ENCODE measurements at places on chromosomes 7 and 10.
A peak's percentile ranks its signal among the peaks of the same experiment; 100 is the strongest.

- H3K36me3 ChIP-seq, result no peaks in the 10 kb centered on the region
- no peak overlapping the region for H3K4me3 ChIP-seq
- no peaks in the 10 kb centered on the region for H3K27me3 ChIP-seq
- no peaks in the 10 kb centered on the region for H3K4me1 ChIP-seq
- H3K27ac ChIP-seq, result no peak overlapping the region
Measured at GRCh38 chr10:130844310-130844709, 467.2 kb downstream of the TCERG1L start.

DNA sequence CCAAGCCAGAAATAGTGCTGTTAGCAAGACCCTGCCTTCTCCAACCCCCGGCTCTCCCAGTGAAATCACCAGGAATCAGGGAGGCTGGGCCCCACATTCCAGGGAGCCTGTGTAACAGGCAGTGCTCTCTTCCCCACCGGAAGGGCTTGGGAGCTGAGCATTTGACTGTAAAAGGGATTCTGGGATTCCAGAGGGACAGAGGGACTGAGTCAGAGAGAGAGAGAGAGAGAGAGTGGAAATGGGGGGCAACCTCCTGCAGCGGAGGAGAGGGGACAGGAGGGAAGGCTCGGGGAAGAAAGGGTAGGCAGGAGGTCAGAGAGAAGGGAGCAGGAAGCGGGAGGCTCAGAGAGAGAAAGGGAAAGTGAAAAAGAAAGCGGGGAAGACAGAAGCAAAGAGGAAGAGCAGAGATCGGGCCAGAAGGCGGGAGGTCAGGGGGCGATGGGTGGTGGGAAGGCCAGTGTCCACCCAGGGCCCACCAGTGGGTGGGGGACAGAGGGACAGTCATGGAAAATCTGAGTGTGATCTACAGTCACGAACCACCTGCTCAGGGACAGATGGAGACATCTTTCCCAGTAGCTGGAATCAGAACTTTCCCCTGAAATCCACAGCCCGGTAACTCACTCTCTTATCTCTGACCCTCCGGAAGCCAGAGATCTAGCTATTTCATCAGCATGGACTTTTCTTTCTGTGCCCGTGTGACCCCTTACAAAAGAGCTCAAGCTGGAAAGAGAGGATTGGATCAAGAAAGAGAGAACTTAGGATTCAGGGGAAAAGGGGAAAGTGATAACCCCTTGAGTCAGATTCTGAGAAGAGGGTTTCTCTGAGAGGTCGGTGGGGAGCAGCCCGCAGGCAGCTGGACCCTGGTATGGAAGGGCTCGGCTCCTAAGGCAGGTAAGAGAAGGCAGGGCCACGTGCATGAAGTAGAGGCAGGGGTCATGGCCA, 4.6 kb upstream of the SERPINE1 start:
- no peak for DNase-seq
- peak overlapping the region; percentile 44 for H3K4me3 ChIP-seq
- peak overlapping the region; percentile 72 for H3K27ac ChIP-seq

DNA sequence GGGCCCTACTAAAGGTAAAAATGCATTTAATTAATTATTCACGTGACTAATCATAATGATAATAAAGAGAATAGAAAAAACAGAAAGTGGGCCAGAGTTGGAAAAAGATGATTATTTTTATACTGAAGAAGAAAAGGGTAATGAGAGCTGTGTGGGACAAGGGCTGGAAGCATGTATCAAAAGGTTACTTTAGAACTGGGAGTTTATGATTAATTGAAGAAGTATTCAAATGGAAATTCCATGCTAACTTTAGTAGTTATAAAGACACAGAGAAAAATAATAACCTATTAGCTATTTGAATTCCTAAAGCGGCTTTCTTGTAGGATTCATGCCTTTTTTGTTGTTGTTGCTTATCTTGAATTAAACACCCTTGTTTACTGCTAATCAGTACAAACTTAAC, 49.9 kb downstream of the MKX start:
- H3K27ac ChIP-seq, result no peak overlapping the region
- no peak for DNase-seq
- H3K4me3 ChIP-seq, result no peak overlapping the region
- H3K27me3 ChIP-seq, result peaks cover 11% of the 10 kb centered on the region
- H3K4me1 ChIP-seq, result no peaks in the 10 kb centered on the region

- no peaks in the 10 kb centered on the region for H3K36me3 ChIP-seq
- H3K4me1 ChIP-seq, result no peaks in the 10 kb centered on the region
- H3K4me3 ChIP-seq, result no peak overlapping the region
Measured at GRCh38 chr7:20193242-20193777, 23.9 kb downstream of the MACC1 start.

GRCh38 chr7:11750191-11750590, 81.8 kb downstream of the THSD7A start:
- no peaks in the 10 kb centered on the region for H3K36me3 ChIP-seq
- no peaks in the 10 kb centered on the region for H3K4me1 ChIP-seq
- no peak overlapping the region for H3K27ac ChIP-seq
- no peak for DNase-seq
- H3K27me3 ChIP-seq, result no peaks in the 10 kb centered on the region
- H3K4me3 ChIP-seq, result no peak overlapping the region

DNA sequence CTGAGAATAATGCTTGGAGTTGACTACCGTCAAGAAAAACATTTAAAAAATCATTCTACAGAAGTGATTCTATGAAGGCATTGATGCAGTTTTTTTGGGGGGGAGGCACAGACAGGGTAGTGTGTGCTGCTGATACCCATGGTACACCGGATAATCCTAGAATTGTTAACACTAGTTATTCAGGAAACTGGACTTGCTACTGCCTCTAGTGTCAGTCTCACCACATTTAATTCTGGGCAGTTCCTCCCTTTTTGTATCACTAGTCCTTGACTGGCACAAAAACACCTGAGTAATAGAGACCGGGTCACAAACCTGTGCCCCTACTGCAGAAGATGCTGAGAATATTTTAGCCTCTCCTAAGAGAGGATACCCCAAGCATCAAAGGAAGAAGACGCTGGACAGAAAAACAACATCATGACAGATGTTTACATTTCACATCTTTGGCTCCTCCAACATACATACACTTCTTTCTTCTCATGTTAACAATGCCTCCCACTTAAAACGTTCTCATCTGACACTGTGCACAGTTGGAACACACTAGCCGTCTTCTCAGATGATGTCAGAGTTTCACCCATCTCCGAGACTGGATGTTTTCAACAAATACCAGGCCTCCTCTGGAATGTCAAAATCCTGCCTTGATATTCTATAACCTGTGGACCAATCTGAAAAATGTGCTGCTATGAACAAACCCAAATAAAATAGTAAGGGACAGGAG, 13.1 kb upstream of the TCAF1 start:
- DNase-seq, result no peak
- H3K27ac ChIP-seq, result no peak overlapping the region
- H3K4me1 ChIP-seq, result no peaks in the 10 kb centered on the region

- peaks cover 3% of the 10 kb centered on the region for H3K4me1 ChIP-seq
- no peaks in the 10 kb centered on the region for H3K36me3 ChIP-seq
- H3K27me3 ChIP-seq, result peaks cover 48% of the 10 kb centered on the region
- H3K4me3 ChIP-seq, result no peak overlapping the region
- DNase-seq, result no peak
Measured at GRCh38 chr10:127903789-127904188, 3.1 kb upstream of the PTPRE start.

GRCh38 chr7:136741941-136742340, 126.5 kb upstream of the CHRM2 start:
- H3K27me3 ChIP-seq, result no peaks in the 10 kb centered on the region
- H3K4me3 ChIP-seq, result no peak overlapping the region
- no peaks in the 10 kb centered on the region for H3K4me1 ChIP-seq

- H3K27ac ChIP-seq, result peak within 1 kb of the TSS; percentile 91
- H3K27me3 ChIP-seq, result no peaks in the 10 kb centered on the region
- peak within 1 kb of the TSS; percentile 80 for H3K4me3 ChIP-seq
- DNase-seq, result peak; percentile 93
- H3K36me3 ChIP-seq, result peaks cover 2% of the 10 kb centered on the region
- peaks cover 32% of the 10 kb centered on the region for H3K4me1 ChIP-seq
Measured at GRCh38 chr7:143380646-143381426, at the start of gene ZYX. Gene ZYX (plus strand): TSS chr7:143381345. CDS start chr7:143381572, 227 bp downstream.

DNA sequence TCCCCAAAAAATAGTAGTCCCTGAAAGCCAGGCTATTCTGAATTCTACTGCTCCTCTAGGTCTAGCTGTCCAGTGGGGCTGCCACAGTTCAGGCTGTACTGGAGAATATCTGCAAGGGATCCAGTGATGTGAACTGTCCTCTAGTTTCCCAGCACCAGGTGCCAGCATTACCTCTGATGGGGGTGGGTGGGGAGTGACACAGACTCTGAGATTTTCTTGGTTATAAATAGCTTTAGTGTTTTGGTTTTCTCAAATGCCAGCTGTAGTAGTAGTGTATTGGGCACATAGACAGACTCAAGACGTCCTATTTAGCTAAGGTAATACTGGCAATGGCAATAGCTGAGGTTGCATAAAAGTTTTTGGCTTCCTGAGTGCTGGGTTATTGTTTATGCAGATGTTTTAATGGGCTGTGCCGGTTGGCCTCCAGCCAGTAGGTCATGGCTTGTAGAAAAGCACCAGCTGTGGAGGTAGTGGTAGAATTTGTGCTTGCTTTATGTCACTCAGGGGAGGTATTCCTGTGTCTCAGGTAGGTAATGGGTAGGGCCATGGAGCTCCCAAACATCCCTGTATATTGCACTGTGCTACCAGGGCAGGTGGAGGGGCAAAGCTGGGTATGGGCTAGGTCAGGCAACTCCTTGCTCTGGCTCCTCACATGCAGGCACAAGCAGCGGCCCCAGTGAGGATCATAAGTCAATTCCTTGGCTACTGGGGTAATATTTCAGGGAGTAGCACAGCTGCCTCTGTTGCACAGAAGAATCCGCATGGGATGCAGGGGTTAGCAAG, 338.7 kb upstream of the LRRTM3 start:
- no peaks in the 10 kb centered on the region for H3K27me3 ChIP-seq
- no peak for DNase-seq
- H3K36me3 ChIP-seq, result no peaks in the 10 kb centered on the region
- no peaks in the 10 kb centered on the region for H3K4me1 ChIP-seq

- no peak for DNase-seq
- H3K27me3 ChIP-seq, result no peaks in the 10 kb centered on the region
- no peak overlapping the region for H3K4me3 ChIP-seq
- H3K4me1 ChIP-seq, result no peaks in the 10 kb centered on the region
- no peak overlapping the region for H3K27ac ChIP-seq
Measured at GRCh38 chr7:144747936-144748335, 87.9 kb downstream of the TPK1 start.

GRCh38 chr7:100211342-100211780, 8.4 kb upstream of the PVRIG start:
- peaks cover 24% of the 10 kb centered on the region for H3K36me3 ChIP-seq
- no peaks in the 10 kb centered on the region for H3K27me3 ChIP-seq

- no peak for DNase-seq
- H3K36me3 ChIP-seq, result peaks cover 2% of the 10 kb centered on the region
- H3K4me1 ChIP-seq, result no peaks in the 10 kb centered on the region
- H3K4me3 ChIP-seq, result no peak overlapping the region
Measured at GRCh38 chr7:111518264-111518663, 44.0 kb downstream of the IMMP2L start.

GRCh38 chr7:147510923-147511322, 1079.6 kb upstream of the C7orf33 start:
- H3K27ac ChIP-seq, result no peak overlapping the region
- no peaks in the 10 kb centered on the region for H3K4me1 ChIP-seq
- H3K27me3 ChIP-seq, result no peaks in the 10 kb centered on the region
- DNase-seq, result no peak
- H3K4me3 ChIP-seq, result no peak overlapping the region

GRCh38 chr7:142767451-142767850, 3.3 kb upstream of the PRSS2 start:
- no peak for DNase-seq
- peaks cover 11% of the 10 kb centered on the region for H3K4me1 ChIP-seq
- H3K4me3 ChIP-seq, result no peak overlapping the region
- no peaks in the 10 kb centered on the region for H3K36me3 ChIP-seq
- H3K27me3 ChIP-seq, result peaks cover 5% of the 10 kb centered on the region

DNA sequence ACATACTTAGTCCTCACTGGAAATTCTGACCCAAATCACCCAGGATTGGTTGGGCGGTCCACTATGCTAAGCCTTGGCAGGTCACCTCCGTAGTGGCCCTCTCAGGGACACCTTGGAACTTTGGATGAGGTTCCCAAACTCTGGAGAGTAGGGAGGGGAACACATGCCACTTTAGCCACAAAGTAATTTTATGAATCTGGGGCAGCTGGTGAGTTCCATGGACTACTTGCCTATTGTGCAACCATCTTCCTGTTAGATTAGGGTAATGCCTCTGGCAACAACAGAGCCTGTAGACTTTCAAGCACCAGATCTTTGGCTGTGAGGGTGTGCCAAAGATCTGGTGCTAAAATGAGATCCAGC, 77.7 kb downstream of the ITGB8 start:
- no peaks in the 10 kb centered on the region for H3K27me3 ChIP-seq
- H3K36me3 ChIP-seq, result no peaks in the 10 kb centered on the region
- H3K4me3 ChIP-seq, result no peak overlapping the region
- DNase-seq, result no peak
- H3K4me1 ChIP-seq, result no peaks in the 10 kb centered on the region

GRCh38 chr10:60827791-60828488, 49.7 kb downstream of the CDK1 start:
- H3K4me1 ChIP-seq, result peaks cover 10% of the 10 kb centered on the region
- H3K36me3 ChIP-seq, result no peaks in the 10 kb centered on the region
- DNase-seq, result no peak
- H3K27ac ChIP-seq, result no peak overlapping the region

DNA sequence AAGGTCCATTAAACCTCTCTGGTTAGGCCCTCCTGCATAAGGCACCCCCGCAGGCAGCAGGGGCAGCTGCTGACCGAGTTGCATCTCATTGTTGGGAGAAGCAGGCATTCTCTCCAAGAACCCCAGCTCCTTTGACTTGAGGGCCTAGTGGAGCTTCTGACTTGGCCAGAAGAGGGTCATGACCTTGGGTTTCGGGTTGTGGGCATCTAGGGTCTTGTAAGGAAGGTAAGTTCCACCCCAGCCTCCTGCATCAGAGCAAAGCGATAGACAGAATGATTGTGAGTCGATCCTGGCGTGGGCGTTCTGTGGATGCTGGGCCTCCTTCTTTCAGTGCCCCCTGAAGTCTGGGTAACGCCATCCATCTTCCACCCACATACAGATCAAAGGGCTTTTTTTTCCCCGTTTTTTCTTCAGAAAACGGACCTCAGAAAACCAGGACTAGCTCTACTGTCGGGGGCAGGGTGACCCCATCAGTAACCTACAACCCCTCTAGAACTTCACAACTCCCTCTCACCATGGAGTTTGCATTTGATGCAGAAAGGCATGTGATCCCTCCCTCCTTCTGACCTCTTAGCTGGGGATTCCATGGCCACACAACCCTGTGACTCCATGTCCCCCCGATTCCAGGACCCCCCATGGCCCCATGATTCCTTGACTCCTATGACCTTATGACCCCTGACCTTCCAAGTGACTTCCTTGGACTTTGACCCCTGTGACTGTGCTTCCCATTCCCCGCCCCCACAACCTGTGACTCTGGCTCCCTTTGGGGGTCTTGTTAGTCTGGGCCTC, 3.0 kb downstream of the SEMA4G start:
- H3K4me1 ChIP-seq, result peaks cover 6% of the 10 kb centered on the region
- DNase-seq, result no peak
- H3K36me3 ChIP-seq, result no peaks in the 10 kb centered on the region

GRCh38 chr10:6507311-6507710, 72.8 kb downstream of the PRKCQ start:
- H3K4me3 ChIP-seq, result no peak overlapping the region
- peaks cover 61% of the 10 kb centered on the region for H3K4me1 ChIP-seq
- DNase-seq, result peak; percentile 67
- H3K36me3 ChIP-seq, result peaks cover 88% of the 10 kb centered on the region

- H3K27me3 ChIP-seq, result peaks cover 31% of the 10 kb centered on the region
- H3K4me3 ChIP-seq, result no peak overlapping the region
- no peak overlapping the region for H3K27ac ChIP-seq
- H3K4me1 ChIP-seq, result no peaks in the 10 kb centered on the region
Measured at GRCh38 chr10:43885842-43886241, 237.2 kb upstream of the ZNF32 start.

- H3K27ac ChIP-seq, result no peak overlapping the region
- no peaks in the 10 kb centered on the region for H3K27me3 ChIP-seq
- no peak for DNase-seq
- no peak overlapping the region for H3K4me3 ChIP-seq
- no peaks in the 10 kb centered on the region for H3K36me3 ChIP-seq
Measured at GRCh38 chr7:79880312-79880711, 254.3 kb upstream of the GNAI1 start.

Data from activated CD8-positive, alpha-beta T cell treated with anti-CD3 and anti-CD28 coated beads, Interleukin-2, amount 10 ng/mL, durations not matched to agents 7 days and 5 days (primary cell).